Activated CD4-positive, alpha-beta T cell treated with anti-CD3 and anti-CD28 coated beads, Interleukin-2, amount 50 U/mL, for 24 hours (primary cell): ENCODE measurements at places on chromosomes 13 and 19.

- no peak for DNase-seq
Observed at GRCh38 chr13:114019367-114019766, 45.5 kb upstream of the C13orf46 start.

GRCh38 chr19:57096685-57097361, 23.0 kb upstream of the USP29 start:
- DNase-seq: no peak

- no peak for DNase-seq
Observed at GRCh38 chr19:16585808-16586476, 13.7 kb upstream of the SLC35E1 start.

GRCh38 chr13:44932850-44933251, 56.4 kb downstream of the NUFIP1 start:
- no peak for DNase-seq

DNA sequence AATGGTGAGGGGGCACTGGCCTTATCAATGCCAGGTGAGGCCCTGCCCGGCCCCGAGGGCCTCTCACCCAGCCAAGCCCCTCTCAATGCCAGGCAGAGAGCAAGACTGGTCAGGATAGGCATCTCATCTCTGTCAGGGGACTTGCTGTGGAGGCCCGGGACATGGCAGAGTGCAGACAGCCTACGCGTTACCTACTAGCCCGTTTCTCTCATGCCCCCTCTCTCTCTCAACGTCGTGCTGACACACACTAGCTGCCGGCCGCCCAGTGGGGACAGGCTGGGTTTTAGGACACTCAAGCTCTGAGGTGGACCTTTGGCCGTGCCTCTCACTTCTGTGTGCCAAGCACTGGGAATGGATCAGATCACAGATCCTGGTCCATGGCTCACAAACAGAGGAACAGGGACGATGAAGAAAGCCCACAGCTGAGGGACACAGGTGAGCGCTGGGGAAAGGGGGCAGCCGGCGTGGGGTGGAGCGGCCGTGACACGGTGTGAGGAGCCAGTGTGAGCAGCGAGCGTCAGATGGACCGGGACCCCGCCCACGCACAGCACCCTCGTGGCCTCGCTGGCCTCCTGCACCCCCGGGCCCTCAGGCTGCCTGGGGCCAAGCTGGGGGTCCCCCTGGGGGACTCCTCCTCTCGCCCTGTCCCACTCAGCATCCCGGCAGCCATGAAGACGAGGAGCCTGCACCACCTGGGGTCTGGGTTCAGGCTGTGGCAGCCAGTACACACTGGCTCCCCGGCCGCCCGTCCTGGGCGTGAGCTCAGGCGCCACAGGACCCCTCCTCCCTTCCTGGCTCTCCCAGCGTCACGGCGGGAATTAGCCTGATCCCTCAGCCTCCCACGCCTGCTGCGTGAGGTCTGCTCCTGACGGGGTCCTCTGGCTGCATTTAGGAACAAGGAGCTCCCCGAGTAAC, 76.9 kb upstream of the C13orf46 start:
- DNase-seq: no peak

GRCh38 chr13:113612607-113613006, 28.1 kb downstream of the TFDP1 start:
- no peak for DNase-seq

DNA sequence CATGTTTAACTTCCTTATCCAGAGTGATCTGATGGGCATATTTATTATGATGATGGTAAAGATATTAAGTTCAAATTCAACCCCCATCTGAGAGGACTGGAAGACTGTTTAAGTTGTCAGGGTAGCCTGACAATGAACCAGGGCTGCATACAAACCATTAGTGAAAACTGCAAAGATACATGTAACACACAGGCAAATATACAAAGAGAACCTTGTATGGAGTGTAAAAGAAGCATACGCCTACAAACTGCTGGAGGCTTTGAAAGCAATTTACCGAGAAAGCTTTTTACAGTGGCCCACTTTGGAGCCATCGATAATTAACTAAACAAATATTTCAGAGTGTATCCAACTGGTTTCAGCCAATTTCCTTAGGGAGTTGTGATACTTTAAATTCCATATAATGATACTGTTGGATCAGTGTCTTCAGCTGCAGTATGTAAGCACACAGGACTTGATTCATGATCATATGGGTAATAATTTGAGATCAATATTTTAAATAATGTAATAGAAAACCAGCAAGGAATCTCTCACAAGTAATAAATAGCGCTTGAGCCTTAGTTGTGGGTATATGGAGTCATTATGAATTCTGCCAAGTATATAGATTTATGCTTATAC, 231.5 kb upstream of the SPRY2 start:
- no peak for DNase-seq

GRCh38 chr13:38537051-38537450, 149.8 kb upstream of the FREM2 start:
- DNase-seq: no peak

DNA sequence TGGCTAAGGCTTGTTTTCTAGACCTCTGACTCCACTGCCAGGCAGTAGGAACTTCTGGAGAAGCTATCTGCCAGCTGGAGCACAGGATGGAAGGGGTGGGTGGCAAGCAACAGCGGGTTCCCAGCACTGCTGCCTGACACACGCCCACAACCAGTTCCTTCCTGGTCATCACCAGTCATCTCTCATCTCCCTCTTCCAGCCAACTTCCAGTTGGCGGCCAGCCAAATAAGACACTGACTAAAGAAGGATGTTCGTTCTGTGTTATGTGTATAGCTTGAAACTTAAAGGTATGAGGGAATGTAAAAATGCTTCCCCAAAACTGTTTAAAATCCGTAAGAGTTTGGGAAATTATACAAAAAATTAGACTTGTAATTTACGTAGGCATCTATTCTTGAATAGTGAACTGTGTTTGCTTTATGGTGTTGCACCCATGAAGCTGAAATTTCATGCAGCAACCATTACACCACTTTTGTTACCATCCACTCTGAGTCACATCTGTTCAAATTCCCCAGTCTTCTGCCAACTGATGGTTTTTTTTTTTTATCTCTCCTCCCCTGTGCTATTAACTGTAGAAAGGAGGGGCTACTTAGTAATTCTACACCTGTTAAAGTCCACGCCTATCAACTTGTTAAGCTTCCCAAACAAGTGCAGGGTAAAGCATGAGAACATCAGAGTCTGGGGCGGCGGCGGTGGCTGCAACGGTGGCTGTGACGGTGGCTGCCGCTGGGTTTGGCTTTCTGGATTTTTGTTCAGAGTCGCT, 86.2 kb upstream of the FRY start:
- DNase-seq: no peak
